Karpas-422 (cell line): ENCODE measurements at places on chromosomes 7 and 10.

DNA sequence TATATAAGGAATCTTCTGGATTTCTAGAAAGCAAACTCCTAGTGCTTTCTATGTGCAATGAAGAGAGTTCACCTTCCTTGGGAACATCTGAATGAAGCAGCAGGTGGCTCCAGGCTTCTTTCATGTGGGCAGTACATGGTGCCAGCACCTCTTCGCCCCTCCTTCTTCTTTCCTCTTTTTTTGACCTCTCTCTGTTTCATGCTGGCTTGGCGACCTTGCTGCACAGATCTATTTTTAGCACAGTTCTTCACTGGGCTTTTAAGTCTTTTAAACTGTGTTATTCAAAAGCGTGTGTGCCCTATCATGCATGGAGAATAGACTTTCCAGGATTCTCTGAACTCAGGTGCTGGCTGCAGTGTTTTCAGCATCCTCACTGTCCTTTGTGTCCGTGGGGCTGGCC is 400.3 kb upstream of the PRKCQ start:
- no peak for DNase-seq

GRCh38 chr7:81110673-81111072 is 191.8 kb upstream of the SEMA3C start:
- DNase-seq = no peak

- peak; percentile 49 for DNase-seq
These were observed 68.9 kb upstream of the ADO start for GRCh38 chr10:62735464-62736167.

GRCh38 chr7:638256-639011 is 88.1 kb upstream of the DNAAF5 start:
- DNase-seq = no peak

GRCh38 chr7:5872326-5872725 is 8.3 kb upstream of the OCM start:
- DNase-seq = no peak

- DNase-seq = peak; percentile 65
These were observed 53.1 kb upstream of the COBL start for GRCh38 chr7:51369746-51370145.

DNA sequence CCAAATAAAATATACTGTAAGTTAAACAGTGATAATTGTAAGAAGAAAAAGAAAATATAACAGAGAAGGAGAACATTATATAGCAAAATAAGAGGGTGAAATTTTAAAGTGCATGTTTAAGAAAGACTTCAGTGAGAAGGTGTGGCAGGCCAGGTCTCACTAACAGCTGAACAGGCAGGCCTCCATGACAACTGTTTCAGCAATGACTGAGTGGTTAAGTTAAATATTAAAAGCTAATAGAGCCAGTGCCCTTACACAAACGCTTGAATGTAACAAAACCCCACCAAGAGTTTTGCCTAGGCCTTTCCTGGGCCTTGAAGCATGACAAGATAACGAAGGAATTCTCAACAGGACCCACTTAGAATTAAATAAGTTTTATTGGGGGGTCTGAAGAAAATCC is 32.6 kb downstream of the CFAP43 start:
- no peak for DNase-seq

GRCh38 chr10:110613341-110613995 is 30.7 kb upstream of the RBM20 start:
- DNase-seq = no peak

GRCh38 chr7:139103057-139103815 is 6.3 kb downstream of the ZC3HAV1 start:
- DNase-seq = no peak

DNA sequence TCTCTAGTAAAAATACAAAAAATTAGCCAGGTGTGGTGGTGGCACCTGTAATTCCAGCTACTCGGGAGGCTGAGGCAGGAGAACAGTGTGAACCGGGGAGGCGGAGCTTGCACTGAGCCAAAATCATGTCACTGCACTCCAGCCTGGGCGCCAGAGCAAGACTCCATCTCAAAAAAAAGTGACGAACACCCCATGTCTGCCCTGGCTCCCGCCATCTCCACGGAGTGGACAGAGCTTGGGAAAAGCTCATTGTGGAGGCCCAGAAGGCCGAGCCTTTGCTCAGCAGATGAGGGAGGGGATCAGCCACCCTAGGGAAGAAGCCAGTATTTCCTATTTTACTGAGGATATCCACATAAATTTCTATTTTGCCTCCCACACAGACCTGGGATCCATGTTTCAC is 136.8 kb downstream of the DIP2C start:
- DNase-seq = no peak

GRCh38 chr7:132080467-132080866 is 495.8 kb downstream of the PLXNA4 start:
- no peak for DNase-seq

GRCh38 chr7:11244149-11244548 is 270.5 kb downstream of the PHF14 start:
- no peak for DNase-seq

DNA sequence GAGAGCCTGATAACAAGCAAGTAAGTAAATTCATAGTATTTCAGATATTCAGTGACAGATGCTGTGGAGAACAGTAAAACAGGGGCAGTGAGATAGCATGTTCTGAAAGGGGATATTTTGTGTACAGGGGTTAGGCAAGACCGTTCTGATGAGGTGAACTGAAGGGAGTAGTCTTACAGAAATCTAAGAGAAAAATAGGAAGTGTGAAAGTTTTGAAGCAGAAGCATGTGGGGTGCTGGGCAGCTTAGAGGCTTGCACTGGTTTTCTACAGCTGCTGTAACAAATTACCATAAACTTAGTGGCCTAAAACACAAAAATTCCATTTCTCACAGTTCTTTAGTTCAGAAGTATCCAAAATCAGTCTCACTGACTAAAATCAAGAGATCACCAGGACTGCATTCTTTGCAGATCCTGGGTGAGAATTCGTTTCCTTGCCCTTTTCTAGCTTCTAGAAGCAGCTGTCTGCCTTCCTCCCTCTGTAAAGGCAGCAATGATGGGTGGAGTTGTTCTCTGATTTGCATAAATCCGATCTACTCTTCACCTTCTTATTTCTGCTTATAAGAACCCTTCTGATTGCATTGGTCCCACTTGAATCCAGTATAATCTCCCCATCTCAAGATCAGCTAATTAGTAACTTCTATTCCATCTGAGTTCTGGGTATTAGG is 7.5 kb upstream of the KLF14 start:
- DNase-seq = peak; percentile 60

- no peak for DNase-seq
These were observed 185.8 kb downstream of the RELN start for GRCh38 chr7:103803631-103804030.

- no peak for DNase-seq
These were observed 196.7 kb downstream of the SEMA3E start for GRCh38 chr7:83452256-83452655.

DNA sequence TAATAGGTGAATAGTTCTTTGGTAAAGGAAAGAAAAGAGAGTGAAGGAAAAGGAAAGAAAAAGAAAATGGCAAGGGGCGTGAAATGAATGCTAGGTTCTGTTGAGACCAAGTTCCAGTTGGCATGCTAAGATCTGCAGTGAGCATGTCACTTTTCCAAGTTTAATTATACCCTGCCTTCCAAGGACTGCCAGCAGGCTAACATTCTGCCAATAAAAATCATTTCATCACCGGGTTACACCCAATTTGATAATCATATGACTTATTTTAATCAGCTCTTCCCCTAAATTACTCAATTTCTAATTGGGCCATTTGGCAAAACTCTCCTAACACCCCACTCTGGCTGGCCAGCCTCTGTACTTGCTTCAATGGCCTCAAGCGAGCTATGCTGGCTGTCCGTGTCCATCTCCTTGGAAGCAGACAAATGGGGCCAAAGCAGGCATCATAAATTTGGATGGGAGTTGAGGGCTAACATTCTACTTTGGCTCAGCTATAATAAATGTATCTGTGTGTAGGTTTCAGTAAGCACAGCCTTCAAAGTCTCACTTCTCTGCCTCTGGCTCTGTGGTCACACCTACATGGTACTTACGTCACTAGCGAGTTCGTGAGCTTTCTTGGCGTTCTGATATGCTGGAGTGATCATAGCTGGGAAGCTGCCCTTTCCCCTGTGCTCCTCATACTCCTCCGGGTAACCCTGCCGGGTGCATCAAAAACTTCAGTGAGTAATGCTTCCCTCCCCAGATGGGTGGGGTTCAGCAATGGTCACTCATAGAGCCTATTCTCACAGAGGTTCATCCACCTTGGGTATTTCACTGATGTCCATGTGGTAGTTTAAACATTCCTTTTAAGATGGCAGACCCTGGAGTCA is 17.3 kb downstream of the NRAP start:
- no peak for DNase-seq

DNA sequence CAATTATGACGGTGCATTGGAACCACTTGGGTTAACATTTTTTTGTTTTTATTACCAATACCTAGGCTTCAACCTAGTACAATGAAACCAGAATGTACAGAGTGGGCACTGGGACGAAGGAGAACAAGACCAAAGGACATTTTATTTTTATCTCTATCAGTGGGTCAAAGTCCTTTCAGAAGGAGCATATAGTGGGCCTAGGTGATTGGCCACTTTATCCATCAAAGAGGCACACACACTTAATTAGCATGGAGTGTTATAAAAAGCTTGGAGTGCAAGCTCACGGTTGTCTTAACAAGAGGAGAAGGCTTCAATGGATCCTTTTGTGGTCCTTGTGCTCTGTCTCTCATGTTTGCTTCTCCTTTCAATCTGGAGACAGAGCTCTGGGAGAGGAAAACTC is at the start of gene CYP2C19:
CYP2C19 (plus strand) TSS at position 289 of the 400 bp plus-strand sequence; CDS start at position 314, 25 bp downstream.
- DNase-seq = no peak

- DNase-seq = peak; percentile 5
These were observed 101.6 kb upstream of the SP4 start for GRCh38 chr7:21326241-21326640.

DNA sequence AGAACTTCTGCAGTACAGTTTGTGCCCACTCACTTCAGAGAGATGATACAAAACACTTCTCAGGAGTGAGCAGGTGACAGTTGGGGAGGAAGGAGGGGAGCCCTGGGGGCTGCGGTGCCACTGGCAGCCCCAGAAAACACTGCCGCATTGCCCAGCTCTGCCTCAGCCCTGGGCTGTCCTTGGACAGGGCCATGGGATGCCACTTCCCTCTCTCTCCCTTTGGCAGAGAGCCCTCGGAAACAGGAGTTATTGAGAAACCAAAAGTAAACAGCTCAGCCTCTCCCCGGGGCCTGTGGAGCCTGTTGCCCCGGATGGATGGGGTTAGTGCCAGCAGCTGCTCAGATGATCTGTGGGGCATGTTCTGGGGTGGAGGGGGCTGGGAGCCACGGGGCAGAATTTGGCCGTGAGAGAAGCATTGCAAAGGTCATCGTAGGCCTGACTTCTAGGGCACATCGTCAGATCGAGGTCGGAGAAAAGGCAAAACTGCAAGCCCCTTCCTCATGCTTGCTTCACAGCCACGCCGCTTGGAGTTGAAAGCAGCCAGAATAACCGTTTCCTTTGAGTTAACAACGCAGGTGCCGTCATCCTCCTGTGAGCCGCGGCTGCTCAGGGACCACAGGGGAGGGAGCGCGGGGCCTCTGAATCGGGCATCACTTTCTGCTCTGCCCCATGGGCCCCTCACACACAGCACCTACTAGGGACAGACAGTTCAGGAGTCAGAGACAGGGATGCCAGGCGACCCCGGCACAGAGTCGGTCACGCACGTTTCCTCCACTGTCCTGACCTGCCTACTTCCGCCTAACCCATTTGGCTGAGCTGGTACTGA is 256.4 kb downstream of the CAMK1D start:
- DNase-seq = peak; percentile 49

- DNase-seq = no peak
These were observed 7.9 kb upstream of the WIPF3 start for GRCh38 chr7:29798422-29798821.

DNA sequence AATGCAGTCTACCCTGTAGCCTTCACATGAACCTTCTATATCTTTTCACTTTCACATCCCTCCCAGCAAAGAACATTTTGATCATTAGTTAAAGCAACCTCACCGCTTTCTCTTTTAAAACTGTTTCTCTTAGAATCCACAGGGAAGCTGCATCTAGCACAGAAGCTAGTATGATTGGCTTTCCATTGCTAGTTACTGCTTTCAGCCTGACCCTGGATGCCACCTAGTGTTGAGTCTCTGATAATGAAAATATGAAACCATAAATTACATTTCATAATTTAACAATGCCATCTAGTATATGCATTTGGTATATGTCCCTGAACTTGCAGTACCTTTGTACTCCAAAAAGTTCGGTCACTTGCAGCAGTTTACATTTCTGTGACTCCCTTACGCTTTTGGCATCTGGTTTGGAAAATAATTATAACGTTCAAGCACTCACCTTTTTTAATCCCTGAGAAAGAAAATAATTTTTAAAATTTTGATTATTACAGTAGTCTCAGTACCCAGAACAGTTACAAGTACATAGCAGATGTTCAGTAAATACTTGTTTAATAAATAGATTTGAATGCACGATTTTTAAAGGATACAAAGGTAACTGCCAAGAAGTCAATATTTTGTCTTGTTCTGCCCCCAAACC is 22.7 kb downstream of the CISD1 start:
- DNase-seq = peak; percentile 82
